ENCODE measurements at places on chromosomes 7 and 10.

DNA sequence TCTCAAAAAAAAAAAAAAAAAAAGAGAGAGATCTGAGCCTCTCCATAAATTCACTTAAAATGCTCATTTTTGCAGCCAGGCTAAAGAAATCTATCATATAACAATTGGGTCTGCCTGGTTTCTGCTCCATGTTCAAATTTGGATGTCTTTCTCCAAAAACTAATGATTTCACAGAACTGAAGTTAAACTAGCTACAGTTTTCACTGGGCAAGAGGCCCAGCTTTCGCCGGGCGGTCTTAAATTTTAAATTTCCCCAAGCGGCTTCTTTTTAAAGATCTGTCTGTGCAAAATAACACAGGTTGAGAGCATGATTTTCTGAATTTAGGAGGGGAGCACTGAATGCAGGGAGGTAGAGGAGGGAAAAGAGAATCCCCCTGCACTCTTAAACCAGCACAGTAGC, 603.4 kb downstream of the KCNMA1 start:
- no peak for DNase-seq

DNA sequence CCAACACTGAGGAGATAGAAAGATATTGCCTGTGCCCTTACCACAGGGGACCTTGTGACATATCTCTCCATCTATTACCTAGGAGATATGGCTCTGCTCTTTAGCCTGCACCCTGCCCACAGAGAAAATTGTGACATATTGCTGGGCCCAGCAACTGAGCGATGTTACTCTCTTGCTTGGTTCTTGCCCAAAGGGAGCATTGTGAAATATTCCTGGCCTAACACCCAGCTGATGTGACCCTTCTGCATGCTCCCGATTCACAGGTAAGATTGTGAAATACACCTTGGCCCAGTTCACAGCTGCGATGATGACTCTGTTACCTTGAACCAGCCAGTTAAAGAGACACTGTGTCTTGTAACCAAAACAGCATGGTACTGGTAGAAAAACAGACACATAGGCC, 37.2 kb upstream of the ZNF107 start:
- no peak for DNase-seq

DNA sequence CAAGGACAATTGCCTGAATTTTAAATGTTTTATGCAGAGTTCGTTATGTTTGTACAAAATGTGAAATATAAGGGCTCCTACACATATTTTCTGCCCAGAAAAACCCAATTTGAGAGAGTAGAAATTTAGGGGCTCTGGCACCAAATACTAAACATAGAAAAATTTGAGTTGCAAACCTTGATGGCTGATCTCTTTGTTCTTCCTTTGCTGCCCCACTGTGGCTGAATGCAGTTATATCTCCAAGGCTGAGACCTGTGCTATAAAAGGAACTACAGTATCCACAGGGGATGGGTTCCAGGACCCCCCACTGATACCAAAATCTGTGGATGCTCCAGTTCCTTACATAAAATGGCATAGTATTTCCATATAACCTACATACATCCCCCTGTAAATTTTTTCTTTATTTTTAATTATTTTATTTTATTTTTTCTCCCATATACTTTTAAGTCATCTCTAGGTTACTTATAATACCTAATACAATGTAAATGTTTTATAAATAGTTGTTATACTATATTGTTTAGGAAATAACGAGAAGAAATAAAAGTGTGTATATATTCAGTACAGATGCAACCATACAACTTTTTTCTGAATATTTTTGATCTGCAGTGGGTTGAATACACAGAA, 22.5 kb downstream of the CFAP43 start:
- DNase-seq: peak; percentile 15

DNA sequence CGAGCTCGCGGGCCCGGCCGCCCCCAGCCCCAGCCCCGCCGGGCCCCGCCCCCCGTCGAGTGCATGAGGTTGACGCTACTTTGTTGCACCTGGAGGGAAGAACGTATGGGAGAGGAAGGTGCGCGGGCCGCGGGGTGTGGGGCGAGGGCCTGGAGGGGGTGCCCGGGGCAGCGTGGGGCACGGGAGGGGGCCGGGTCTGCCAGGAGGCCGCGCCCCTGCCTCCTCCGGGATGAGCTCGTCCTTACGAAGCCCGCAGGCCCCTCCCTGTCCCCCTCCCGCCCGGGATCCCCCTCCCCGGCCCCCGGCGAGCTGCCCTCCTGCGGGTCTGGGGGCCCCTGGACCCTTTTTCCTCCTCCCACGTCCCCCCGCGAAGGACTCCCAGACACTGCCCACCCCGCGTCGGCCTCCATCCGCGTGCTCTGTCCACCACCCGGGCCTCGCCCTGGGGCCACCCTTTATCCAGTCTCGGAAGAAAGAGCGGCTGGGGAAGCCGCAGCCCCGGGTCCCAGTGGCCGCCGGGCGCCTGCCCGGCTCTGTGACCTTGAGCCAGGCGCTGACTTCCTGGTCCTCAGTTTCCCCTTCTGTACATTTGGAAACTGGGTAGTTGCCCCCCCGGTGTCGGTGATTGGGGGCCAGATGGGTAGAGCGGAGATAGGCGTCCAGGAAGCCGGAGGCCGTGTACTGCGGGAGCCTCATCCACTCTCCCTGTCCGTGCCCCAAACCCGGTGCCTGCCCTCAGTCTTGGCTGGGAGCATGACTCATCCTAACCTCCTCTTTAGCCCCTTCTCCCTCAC, 521 bp downstream of the LIMK1 start:
- DNase-seq: no peak
